ENCODE measurements at places on chromosomes 4 and X.

DNA sequence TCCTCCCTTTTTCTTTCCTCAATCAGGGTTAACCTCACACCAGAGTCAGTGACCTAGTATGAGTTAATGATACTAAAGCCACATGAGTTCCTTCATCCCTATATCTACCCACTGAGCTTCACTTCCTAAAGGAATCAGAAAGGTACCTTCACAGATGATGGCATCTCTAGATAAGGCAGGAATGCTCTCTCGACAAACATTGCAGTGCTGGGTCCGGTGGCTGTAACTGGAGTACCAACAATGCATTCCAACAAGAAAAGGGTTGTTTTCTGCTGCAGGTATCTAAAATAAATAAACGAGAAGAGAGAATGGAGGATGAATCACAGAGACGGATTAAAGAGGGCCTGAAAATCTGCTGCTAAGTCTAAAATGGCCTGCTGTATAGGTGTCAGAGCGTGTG lies 66.7 kb downstream of the DGKK start:
- DNase-seq, result no peak

- no peak for DNase-seq
Observed at GRCh38 chrX:147899379-147900114, 12.2 kb upstream of the FMR1 start.

DNA sequence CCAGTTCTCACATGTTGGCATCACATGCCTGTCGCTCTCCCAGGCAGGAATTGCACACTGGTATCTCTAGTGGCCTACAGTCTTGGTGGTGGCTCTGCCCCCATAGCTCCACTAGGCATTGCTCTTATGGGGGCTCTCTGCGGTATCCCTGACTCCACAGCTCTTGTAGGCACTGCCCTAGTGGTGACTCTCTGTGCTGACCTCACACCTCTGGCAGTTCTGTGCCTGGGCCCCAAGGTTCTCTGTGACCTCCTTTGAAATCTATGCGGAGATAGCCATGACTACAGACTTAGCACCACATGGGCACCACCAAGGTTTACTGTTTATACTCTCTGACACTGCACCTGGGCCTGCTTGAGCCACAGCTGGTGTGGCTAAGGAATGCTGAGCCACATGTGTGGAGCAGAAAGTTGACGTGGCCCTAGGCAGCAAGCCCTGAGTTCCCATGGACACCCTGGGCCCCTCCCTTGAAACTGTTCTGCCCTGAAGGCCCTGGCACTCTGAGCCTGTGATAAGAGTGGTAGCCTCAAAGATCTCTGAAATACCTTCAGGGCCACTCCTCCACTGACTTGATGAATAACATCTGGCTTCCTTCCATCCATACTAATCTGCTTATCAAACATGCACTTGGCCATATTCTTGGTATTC lies 8.0 kb downstream of the SLC9B1 start:
- peak; percentile 62 for DNase-seq

DNA sequence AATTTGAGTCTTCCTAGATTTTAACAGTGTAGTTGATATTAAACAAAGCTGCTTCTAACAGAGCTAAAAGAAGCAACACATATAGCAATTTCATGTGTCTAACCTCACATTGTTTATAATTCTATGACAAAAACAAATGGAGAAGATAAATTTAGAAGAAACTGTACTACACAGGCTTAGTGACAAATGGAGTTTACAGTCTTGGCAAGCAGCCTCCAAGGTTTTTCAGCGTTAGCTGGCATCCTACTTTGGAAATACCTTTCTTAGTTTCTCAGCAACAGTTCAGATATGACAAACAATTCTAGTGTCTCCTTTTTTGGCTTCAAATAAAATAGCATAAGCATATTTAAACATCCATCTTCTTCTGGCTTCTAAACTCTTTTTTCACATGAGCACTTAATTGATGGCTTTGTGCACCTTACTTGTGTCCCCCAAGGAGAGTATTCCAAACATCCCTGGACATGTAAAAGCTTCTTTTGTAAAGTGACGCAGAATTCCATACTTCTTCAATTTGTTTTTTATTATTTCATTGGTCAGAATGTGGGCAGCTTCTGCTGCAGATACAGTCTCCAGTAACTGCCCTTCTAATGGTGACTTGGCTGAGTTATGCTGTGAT lies 249.8 kb downstream of the ANTXR2 start:
- no peak for DNase-seq

DNA sequence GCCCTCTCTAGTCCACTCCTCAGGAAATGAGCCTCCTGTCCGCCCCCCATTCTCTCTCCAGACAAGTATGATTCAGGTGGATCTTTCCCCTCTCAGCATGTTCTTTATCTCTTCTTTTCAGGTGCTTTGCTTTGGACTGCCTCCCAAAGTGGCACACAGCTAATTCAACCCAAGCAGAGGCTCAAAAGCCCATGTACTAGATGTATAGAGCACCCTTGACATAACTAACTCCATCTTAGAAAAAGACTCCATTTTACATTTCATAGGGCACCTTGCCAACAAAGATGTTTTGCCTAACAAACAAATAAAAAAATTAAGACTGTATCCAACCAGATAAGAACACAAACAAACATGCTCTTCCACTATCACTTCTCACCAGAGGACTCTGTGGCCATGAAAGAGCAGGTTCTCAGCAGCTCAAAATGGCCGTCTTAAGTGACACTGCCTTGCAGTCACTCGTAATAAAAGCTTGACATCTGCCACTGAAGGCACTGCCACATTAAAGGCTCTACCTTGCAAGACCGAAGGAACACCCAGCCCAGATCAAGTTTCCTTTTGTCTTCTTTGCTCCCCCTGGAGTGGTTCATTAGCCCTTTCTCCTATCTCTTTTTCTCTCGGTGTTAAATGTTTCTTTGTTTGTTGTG lies 84.9 kb upstream of the TAB3 start:
- DNase-seq, result no peak

- no peak for DNase-seq
Observed at GRCh38 chrX:9087271-9088040, 53.5 kb upstream of the FAM9B start.

DNA sequence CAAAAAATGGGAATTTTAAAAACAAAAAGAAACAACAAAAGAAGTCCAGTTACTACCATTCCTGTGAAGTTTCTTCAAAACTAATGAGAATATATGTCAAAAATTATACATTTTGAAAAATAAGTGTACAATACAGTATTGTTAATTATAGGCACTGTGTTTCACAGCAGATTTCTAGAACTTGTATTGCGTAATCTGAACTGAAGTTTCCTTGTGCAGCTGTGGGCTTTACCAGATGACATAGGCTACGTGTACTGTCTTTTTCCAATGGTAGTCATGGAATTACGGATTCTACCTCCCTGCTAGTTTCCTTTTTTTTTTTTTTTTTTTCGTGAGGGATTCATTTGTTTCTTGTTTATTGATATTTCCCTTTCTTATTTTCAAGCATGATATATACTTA lies 113.8 kb upstream of the GABRA2 start:
- DNase-seq, result no peak

DNA sequence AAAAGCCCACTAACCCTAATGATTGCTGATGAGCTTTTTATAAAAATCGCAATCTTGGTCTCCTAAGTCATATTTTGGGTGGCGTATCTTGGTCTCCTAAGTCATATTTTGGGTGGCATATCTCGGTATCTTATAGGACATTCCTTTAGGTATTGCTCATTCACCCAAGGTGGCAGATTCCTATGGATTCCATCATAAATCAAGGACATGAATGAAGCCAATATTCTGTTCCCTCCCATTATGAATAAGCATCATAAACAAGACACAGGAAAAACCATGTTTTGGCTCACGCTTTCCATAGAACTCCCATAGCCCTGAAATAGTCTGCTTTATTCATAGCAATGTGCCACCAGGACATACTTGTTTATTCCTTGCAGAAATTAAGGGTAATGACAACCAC lies 95.0 kb upstream of the CD99 start:
- DNase-seq, result no peak

GRCh38 chrX:13469963-13470684 lies 99.3 kb upstream of the EGFL6 start:
- no peak for DNase-seq

DNA sequence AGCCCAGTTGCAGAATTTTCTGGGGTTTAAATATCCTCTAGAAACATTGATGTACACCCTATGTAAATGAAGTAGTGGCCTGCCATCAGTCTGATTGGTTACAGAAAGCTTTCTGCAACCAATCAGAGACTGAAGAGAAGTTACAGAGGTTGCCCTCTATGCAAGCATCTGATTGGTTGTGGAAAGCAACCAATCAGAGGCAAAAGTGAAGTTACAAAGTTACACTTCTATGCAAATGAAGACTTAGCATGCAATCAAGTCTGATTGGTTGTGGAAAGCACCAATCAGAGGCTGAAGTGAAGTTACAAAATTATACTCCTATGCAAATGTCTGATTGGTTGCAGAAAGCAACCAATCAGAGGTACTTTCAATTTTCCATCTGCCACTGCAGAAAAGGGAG lies 51.9 kb upstream of the USP9X start:
- DNase-seq, result no peak

GRCh38 chr4:100649417-100649816 lies 131.6 kb upstream of the EMCN start:
- DNase-seq, result no peak

DNA sequence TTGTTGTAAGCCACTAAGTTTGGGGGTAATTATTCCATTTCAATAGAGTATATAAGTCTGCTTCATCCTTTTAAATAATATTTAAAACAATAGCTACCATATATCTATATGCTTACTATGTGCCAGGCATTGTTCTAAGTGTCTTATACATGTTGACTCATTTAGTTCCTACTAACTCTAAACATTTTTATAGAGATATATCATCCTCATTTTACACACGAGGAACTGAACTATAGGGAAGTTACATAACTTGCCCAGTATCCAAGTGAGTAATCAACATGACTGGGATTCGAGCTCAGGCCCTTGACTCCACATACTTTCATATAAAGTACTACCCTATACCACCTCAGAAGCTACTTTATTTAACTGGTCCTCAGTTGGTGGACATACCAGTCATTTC lies 175.3 kb upstream of the RAI2 start:
- no peak for DNase-seq

DNA sequence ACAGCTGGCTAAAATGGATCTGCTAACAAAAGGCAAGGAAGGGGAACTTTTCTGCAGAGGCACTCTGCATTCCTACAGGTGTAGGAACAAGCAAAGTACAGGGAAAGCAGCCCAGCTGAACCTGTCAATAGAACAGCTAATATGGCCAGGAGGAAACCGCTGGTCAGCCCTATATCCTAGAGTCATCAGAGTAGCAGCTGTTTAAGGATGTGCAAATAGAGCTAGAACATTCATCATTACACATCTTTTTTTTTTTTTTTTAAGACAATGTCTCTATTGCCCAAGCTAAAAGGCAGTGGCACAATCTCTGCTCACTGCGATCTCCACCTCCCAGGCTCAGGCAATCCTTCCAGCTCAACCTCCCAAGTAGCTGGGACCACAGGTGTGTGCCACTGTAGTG lies 163.0 kb downstream of the BTC start:
- no peak for DNase-seq

- DNase-seq, result no peak
Observed at GRCh38 chrX:46381630-46382029, 163.6 kb downstream of the ZNF674 start.

- DNase-seq, result no peak
Observed at GRCh38 chr4:115515366-115515765, 401.9 kb upstream of the NDST4 start.

- DNase-seq, result no peak
Observed at GRCh38 chrX:130261296-130261893, 7.3 kb downstream of the ZNF280C start.
